Karpas-422 (cell line): ENCODE measurements at places on chromosomes 12 and 14. TPM values are rescaled to one million over a fixed set of nuclear protein-coding genes. Genes with fewer than 3 reads are reported as not detected.

Gene IFNG
- total RNA-seq, result not detected in 2 replicates

Gene CIDEB
- 7.1 and 9.9 TPM in 2 replicates for total RNA-seq

Gene RTL1
- total RNA-seq, result 0.11 TPM in 1 of 2 replicates, not detected in the other

Gene ASB2
- total RNA-seq, result 0.69 and 2.3 TPM in 2 replicates

Gene C12orf50
- 0.18 TPM in 1 of 2 replicates, not detected in the other for total RNA-seq

Gene SLC15A5
- total RNA-seq, result not detected in 2 replicates

Gene MTA1
- 94.6 and 204 TPM in 2 replicates for total RNA-seq

Gene ALG10B
- 15.8 and 20.1 TPM in 2 replicates for total RNA-seq

Gene PPP1R36
- total RNA-seq, result 0.18 and 1.7 TPM in 2 replicates
